ENCODE measurements at places on chromosomes 6 and 20. TPM values are rescaled to one million over a fixed set of nuclear protein-coding genes. Genes with fewer than 3 reads are reported as not detected.

The CDC25B gene
- 47.5 TPM for total RNA-seq

The SLC22A7 gene
- total RNA-seq, result 0.37 TPM

The FILIP1 gene
- 0.79 TPM for total RNA-seq

The TMEM170B gene
- total RNA-seq, result 19.3 TPM

DNA sequence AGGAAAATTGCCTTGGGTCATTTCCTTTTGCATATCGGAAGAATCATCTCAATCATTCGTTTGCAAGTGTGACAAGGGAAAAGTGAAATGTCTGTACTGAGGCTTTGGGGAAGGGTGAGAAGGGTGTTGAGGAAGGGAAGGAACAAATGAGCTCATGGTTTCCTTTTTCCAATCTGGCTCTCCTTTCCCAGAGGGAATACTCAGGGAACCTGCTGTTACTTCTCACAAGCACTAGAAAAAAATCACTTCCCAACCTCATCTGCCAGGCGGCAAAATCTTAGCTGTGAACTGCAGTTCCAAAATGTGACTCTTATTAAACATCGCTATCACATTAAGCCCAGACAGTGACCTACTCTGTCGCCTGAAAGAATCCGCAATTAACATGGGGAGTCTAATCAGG, 258.1 kb downstream of the ZNF217 start:
- H3K27ac ChIP-seq, result no peak overlapping the region
- H3K4me1 ChIP-seq, result peaks cover 19% of the 10 kb centered on the region
- DNase-seq, result no peak
- H3K4me3 ChIP-seq, result no peak overlapping the region
- H3K36me3 ChIP-seq, result no peaks in the 10 kb centered on the region

DNA sequence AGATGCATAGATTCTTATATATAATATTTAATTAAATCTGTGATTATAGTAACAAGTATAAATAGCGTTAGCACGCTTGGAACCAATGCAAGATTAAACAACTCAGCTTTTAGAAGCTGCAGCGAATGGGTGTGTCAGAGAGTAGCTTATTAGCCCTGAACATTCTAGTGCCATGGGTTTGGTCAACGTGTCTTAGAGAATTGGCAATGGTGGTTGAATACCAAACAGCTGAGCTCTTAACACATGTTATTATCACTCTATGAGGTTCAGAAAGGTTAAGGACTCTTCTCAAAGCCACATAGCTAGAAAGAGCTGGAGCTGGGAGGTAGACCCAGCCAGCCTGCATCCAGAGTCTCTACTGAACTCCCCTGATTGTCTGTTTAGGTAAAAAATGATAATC, 284.2 kb upstream of the CHD6 start:
- no peak overlapping the region for H3K4me3 ChIP-seq
- H3K27ac ChIP-seq, result no peak overlapping the region
- H3K4me1 ChIP-seq, result no peaks in the 10 kb centered on the region
- H3K27me3 ChIP-seq, result peaks cover 26% of the 10 kb centered on the region
- no peaks in the 10 kb centered on the region for H3K36me3 ChIP-seq
- DNase-seq, result no peak

GRCh38 chr6:161271343-161272030, 2.4 kb downstream of the AGPAT4 start:
- H3K27ac ChIP-seq, result no peak overlapping the region
- DNase-seq, result no peak
- peaks cover 60% of the 10 kb centered on the region for H3K4me1 ChIP-seq
- peaks cover 19% of the 10 kb centered on the region for H3K36me3 ChIP-seq

- H3K27me3 ChIP-seq, result peaks cover 67% of the 10 kb centered on the region
- H3K4me1 ChIP-seq, result peaks cover 7% of the 10 kb centered on the region
- no peak overlapping the region for H3K27ac ChIP-seq
- no peak for DNase-seq
- no peaks in the 10 kb centered on the region for H3K36me3 ChIP-seq
- no peak overlapping the region for H3K4me3 ChIP-seq
Observed at GRCh38 chr6:126153661-126154060, 167.3 kb downstream of the TRMT11 start.

DNA sequence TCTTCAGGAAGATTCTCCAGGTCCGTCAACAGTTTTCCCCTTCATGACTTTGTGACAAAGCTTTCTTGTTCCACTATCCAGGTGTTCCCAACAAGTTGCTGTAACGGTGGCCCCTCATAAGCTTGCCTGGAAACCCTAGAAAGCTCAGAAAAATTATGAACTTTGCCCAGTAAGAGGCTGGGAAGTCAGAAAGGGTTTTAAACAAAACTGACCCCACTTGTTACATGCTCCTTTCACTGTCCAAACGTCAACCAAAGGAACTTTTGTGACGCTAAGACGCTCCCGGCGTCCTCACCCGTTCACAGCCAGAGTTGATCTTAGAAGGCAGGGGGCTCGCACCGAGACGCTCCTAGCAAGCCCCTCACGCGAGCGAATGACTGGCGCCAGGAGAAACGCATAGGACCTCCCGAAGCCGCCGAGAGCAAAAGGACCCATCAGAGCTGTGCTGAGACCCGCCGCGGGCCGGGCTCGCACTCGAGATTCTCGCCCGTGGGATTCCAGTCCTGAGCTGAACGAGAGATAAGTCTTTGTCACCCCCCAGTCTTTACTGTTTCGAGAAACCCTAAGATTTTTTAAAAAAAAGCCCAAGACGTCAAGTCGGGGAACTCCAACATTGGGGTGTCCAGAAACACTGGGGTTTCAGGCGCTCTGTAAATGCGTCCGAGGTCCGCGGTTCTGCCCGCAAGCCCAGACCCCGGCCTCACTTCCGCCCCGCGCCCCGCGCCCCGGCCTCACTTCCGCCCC, 544 bp upstream of the ACAT2 start:
- peak; percentile 38 for DNase-seq
- H3K27ac ChIP-seq, result peak overlapping the region; percentile 99
- H3K4me1 ChIP-seq, result peaks cover 42% of the 10 kb centered on the region
- peak overlapping the region; percentile 95 for H3K4me3 ChIP-seq

DNA sequence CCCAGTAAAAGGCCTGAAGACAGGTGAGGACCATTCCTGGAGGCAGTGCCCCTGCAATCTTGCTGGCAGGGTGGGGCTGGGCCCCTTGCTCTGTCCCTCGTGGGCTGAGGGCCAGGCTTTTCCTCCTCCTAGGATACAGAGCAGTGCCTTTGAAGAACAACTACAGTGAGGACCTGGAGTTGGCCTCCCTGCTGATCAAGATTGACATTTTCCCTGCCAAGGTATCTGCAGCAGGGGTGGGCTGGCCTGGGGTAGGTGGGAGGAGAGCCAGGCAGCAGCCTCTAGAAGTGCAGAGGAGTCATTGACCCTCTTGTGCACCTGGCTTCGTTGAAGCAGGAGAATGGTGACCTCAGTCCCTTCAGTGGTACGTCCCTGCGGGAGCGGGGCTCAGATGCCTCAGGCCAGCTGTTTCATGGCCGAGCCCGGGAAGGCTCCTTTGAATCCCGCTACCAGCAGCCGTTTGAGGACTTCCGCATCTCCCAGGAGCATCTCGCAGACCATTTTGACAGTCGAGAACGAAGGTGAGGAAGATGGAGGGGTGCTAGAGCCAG, 36.5 kb downstream of the PLCG1 start:
- H3K27me3 ChIP-seq, result peaks cover 3% of the 10 kb centered on the region
- peaks cover 29% of the 10 kb centered on the region for H3K36me3 ChIP-seq
- DNase-seq, result no peak
- H3K4me3 ChIP-seq, result peak overlapping the region; percentile 78
- no peak overlapping the region for H3K27ac ChIP-seq
- H3K4me1 ChIP-seq, result peaks cover 37% of the 10 kb centered on the region

DNA sequence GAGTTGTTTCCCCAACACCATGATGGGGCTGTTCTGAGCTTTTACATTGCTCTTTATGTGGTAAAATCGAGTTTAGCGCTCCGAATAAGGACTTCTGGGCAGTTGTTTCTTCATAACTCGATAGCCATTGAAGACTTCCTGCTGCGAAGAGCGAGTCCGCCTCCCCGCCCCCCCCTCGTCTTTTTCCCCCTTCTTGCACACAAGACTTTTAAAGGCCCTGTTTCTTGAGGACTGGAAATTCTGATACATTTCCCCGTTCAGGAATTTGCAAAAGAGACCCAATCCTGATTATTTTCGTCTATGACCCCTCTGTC, 1.5 kb upstream of the CITED2 start:
- H3K4me1 ChIP-seq, result peaks cover 31% of the 10 kb centered on the region
- no peak for DNase-seq
- H3K4me3 ChIP-seq, result peak overlapping the region; percentile 100
- peaks cover 21% of the 10 kb centered on the region for H3K36me3 ChIP-seq
- H3K27me3 ChIP-seq, result peaks cover 4% of the 10 kb centered on the region

- H3K4me3 ChIP-seq, result no peak overlapping the region
- no peaks in the 10 kb centered on the region for H3K27me3 ChIP-seq
- H3K36me3 ChIP-seq, result peaks cover 15% of the 10 kb centered on the region
Observed at GRCh38 chr20:17663486-17663885, 18.6 kb downstream of the RRBP1 start.

DNA sequence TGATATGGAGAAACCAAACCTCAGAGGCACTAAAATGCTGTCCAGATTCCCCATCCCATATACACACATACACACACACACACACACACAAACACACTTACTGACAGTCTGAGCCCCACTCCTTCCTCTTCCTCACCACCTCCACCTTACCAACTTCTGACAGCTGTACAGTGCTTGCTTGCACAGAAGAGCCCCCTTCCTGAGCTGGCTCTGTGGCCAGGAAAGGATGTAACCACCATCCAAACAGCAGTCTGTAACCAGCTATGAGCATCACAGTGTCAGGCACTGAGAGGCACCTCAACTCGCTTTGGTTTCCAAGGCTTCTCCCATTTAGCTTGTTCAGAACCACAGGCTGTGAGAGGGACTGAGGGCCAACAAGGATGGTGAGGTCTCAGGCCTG, 5.9 kb upstream of the C6orf136 start:
- H3K4me3 ChIP-seq, result no peak overlapping the region
- H3K27me3 ChIP-seq, result no peaks in the 10 kb centered on the region
- H3K4me1 ChIP-seq, result peaks cover 7% of the 10 kb centered on the region
- peak overlapping the region; percentile 84 for H3K27ac ChIP-seq
- H3K36me3 ChIP-seq, result peaks cover 10% of the 10 kb centered on the region

- no peaks in the 10 kb centered on the region for H3K27me3 ChIP-seq
- DNase-seq, result no peak
- no peak overlapping the region for H3K27ac ChIP-seq
- H3K36me3 ChIP-seq, result no peaks in the 10 kb centered on the region
- H3K4me3 ChIP-seq, result no peak overlapping the region
Observed at GRCh38 chr6:4174042-4174441, 38.7 kb upstream of the ECI2 start.

- DNase-seq, result no peak
- H3K4me3 ChIP-seq, result no peak overlapping the region
- H3K27me3 ChIP-seq, result no peaks in the 10 kb centered on the region
- peaks cover 3% of the 10 kb centered on the region for H3K36me3 ChIP-seq
- H3K27ac ChIP-seq, result no peak overlapping the region
Observed at GRCh38 chr6:10175362-10175761, 239.5 kb downstream of the TFAP2A start.

All from neural crest cell (in vitro differentiated cells).